ENCODE measurements at places on chromosomes 6 and 20.
A peak's percentile ranks its signal among the peaks of the same experiment; 100 is the strongest.

- DNase-seq: no peak
Measured at GRCh38 chr6:112574190-112574589, 227.1 kb downstream of the RFPL4B start.

- DNase-seq: no peak
Measured at GRCh38 chr6:149586149-149586548, 20.0 kb downstream of the GINM1 start.

DNA sequence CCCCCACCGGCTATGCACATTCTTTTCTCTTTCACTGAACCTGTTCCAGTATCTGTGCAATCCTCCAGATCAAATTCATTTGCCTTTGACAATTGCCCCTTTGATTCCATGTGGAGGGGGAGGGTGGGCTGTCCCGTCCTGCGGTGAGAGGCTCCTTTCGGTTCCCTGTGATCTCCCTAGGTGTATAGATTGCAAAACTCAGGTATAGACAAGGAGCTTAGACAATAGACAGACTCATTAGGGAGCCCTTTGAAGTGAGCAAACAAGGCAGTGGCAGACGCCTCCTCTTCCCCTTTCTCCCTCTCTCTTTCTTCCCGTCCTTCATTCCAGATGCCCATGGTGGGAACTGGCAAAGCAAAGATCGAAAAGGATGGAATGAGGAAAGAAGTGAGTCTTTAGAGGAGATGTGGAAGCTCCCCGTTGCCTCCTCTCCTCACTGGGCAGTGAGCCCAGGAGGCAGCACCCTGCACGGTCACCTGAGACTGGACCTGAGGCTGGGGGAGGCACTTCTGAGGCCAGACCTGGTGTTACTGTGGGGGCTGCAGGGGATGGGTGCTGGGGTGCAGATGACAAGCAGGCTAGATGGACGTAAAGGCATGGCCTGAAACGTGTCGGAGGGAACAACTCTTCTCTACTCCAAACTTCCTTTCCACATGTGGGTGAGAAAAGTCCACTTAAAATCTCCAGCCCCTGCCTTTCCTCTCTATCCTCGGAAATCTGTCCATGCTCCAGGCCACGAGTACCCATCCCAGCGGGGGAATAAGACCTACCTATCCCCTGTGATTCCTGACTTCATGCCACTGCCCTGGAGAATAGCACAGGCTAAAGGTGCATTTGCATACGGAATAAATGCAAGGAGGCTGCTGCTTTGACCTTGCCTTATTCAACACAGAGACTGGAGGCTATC, 256.6 kb upstream of the FOXQ1 start:
- DNase-seq: no peak

- DNase-seq: peak; percentile 16
Measured at GRCh38 chr20:34037121-34037520, 43.4 kb downstream of the RALY start.

GRCh38 chr6:106637717-106638341, 8.5 kb downstream of the QRSL1 start:
- DNase-seq: no peak

DNA sequence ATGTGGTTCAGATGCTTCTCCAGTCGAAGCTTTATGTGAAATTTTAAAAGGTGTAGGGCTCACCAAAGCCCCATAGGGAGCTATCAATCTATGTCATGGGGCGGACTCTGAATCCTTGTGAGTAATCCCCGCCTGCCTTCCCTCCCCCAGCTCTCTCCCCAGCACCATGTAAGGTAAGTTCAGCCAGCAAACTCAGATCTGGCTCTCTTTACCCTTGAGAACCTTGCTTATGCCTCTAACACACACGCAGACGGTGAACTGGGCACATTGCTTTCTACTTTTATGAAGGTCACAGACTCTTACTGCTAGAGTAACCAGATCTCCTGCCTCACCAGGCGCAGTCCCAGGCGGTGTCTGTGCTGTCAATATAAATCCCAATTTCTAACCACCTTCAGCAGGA, 82.6 kb upstream of the CNKSR3 start:
- no peak for DNase-seq

DNA sequence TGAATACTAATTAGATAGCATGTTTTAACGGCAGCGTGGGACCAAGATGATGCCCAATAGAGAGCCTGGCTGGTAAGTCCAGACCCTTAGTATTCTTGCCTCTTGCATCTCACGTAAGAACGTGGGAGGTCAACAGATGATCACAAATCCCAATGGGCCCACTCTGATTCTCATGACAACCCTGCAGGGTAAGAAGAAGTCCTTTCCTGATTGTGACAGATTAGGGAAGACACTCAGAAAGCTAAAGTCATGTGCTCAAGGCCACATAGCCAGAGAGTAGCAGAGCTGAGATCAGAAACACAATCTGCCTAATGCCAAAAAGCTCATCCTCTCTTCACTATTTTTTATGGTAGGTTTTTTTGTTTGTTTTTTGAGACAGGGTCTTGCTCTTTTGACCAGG, 103.8 kb downstream of the RALGAPA2 start:
- DNase-seq: no peak

DNA sequence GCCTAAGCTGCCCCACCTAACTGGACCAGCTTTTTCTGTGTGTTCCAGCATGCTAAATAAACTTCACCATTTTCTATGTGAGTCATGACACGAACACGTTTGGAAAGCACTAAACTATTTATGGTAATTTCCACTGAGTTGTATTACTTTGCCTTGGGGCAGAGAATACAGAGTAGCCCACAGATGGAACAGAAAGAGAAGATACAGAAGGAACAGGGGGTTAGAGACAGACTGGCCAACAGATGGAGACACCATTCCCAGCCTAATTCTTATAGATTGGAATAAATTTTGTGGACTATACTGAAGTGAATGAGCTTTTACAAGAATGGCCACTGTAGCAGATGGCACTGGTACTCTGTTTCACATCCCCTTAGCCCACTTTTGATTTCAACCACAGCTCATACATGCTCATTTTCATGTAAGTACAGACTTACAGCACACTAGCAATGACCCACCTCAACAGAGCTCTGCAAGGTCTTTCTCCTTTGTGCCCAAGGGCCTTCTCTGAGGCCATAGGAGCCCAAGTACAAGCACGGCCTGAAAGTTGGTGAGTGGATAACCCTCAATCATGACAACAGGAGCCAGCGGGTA, 13.1 kb upstream of the NT5DC1 start:
- DNase-seq: no peak

DNA sequence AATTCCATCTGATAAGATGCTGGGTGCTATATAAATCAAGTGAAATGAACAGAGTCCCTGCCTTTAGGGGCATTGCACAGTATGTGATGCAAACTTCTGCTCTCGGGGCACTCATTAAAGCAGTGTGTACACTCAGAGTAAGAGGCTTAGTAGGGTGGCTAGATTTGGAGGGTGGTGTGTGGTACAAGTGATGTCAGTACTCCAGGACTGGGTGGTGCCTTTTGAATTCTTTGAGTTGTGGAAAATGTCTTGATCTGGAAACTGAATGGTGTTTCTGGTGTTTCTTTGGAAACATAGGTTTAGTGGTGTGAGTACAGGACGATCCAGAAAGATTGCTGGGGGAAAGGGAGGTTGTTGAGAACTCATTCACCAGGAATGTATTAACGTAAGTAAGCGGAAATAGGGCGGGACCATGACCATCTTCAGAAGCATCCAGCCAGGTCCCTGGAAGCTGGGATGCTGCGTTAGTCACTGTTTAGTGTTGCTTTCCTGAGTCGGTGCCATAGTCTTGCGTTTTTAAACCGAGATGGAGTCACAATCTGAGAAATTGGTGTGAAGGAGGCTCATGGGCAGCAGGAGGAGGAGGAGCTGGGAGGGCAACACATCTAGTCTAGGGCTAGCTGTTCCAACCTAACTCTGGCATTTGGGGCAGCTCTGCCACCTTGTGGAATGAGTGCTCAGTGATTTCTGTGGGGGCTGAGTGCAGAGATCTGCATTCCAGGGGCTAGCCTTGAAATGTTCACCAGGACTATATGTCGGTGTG, 70.3 kb downstream of the SCAND1 start:
- peak; percentile 37 for DNase-seq

GRCh38 chr6:157430834-157431233, 49.8 kb downstream of the ZDHHC14 start:
- no peak for DNase-seq

- no peak for DNase-seq
Measured at GRCh38 chr20:42706759-42707158, 482.9 kb downstream of the PTPRT start.

- DNase-seq: no peak
Measured at GRCh38 chr20:45378191-45378590, at the start of gene TP53TG5. Gene TP53TG5 (minus strand): TSS chr20:45378325. CDS start chr20:45378236, 89 bp downstream.

GRCh38 chr6:115717062-115717461, 343.6 kb downstream of the FRK start:
- no peak for DNase-seq

DNA sequence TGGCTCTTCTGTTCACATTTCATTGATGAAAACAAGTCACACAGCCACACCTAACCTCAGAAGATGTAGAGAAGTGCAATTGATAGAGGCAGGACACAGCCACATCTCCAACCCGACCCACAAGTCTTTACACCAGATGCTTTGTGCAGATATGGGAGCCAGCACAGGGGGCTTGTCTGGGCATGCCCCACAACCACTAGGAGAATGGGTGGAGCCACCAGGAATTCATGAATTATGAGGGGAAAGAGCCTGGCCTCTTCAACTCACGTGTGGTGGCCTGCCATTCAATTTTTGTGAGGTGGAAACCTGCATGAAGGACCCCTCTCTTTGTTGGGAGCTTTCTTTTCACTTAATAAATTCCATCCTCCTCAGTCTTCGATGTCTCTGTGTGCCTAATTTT, 79.1 kb downstream of the OGFRL1 start:
- DNase-seq: no peak

- DNase-seq: no peak
Measured at GRCh38 chr6:6711832-6712448, 123.4 kb downstream of the LY86 start.

All from activated effector memory CD4-positive, alpha-beta T cell treated with Interleukin-2 at 50 U/mL for 16 hours (primary cell).